Camera-type eye (tissue), 1 donor: ENCODE measurements at places on chromosomes 6 and 20. TPM values are rescaled to one million over a fixed set of nuclear protein-coding genes. Genes with fewer than 3 reads are reported as not detected.

The ENPP5 gene
- 8.9 TPM for total RNA-seq

The SYCP2L gene
- total RNA-seq = 3.2 TPM

The OR2H2 gene
- total RNA-seq = not detected

The NKX2-2 gene
- total RNA-seq = not detected

The HLA-E gene
- 137 TPM for total RNA-seq

The ZNF311 gene
- 2.9 TPM for total RNA-seq

The RIMS1 gene
- 56.7 TPM for total RNA-seq

The SPATA25 gene
- total RNA-seq = 7.6 TPM

The RSPO3 gene
- total RNA-seq = 9.5 TPM

The KIF25 gene
- total RNA-seq = not detected

The UBE2V1 gene
- total RNA-seq = 52.8 TPM

The ZSWIM1 gene
- 9.4 TPM for total RNA-seq

The HTR1B gene
- 4.7 TPM for total RNA-seq

The BPIFB4 gene
- total RNA-seq = 0.22 TPM

The OR2H1 gene
- not detected for total RNA-seq

The TLDC2 gene
- total RNA-seq = 0.55 TPM

The PRSS35 gene
- 153 TPM for total RNA-seq

The TOMM34 gene
- total RNA-seq = 8.7 TPM

The COL21A1 gene
- 44.6 TPM for total RNA-seq

The PRR18 gene
- 0.22 TPM for total RNA-seq

The ARFGEF2 gene
- 36.6 TPM for total RNA-seq

The TBX18 gene
- 38.1 TPM for total RNA-seq

The EGFL8 gene
- 21.4 TPM for total RNA-seq

The FOXO3 gene
- total RNA-seq = 108 TPM

The TMC2 gene
- not detected for total RNA-seq

The SLC44A4 gene
- total RNA-seq = 3.0 TPM

The TRIM38 gene
- total RNA-seq = 5.3 TPM

The PRND gene
- 14.6 TPM for total RNA-seq

The EYS gene
- 230 TPM for total RNA-seq

The RAD21L1 gene
- total RNA-seq = 0.38 TPM

The DTNBP1 gene
- 20.5 TPM for total RNA-seq

The LAMP5 gene
- 34.1 TPM for total RNA-seq

The SIRT5 gene
- 10.6 TPM for total RNA-seq

The PCSK2 gene
- 15.6 TPM for total RNA-seq

The RAMACL gene
- 5.2 TPM for total RNA-seq

The CFAP206 gene
- 3.4 TPM for total RNA-seq

The GID8 gene
- total RNA-seq = 40.5 TPM

The PHACTR3 gene
- 8.1 TPM for total RNA-seq

The NHLRC1 gene
- total RNA-seq = 2.8 TPM
